ENCODE measurements at places on chromosomes 6 and 20.

DNA sequence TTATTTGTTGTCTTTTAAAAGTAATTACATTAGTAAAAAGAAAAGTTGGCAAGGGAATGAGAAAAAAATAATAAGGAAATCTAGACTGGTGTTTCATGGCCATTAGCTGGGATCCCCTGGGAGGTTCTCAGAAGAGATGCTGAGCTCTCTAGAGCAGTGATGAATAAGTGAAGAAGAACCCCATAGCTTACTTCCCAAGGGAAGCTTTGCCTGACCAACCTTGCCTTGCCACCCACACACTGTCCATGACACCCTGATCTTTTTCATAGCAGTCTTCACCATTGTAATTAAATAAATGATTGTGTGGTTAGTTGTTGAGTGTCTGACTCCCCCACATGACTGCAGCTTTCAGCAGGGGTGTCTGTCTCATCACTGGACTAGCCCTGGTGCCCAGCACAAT is 5.9 kb downstream of the C6orf163 start:
- no peak for DNase-seq

- no peak for DNase-seq
Measured at GRCh38 chr6:46044881-46045617, 29.4 kb upstream of the CLIC5 start.

DNA sequence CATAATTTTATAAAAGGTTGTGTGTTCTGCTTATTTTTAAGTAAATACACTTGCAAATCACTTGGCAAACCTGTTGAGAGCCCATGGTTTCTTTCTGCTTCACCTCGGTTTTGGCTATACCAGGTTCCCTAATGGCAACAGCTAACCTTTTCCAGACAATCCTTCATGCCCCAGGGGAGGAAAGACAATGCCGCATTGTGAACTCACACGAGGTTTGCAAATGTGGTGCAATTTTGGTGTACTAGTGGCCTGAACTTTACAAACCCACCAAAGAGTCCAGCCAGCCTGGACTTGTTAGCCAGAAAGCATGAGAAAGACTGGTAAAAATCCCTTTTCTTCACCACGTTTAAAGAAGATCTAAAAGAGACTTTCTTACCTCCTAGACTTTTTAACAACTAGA is 84.8 kb upstream of the SOX4 start:
- no peak for DNase-seq

- DNase-seq, result peak; percentile 58
Measured at GRCh38 chr6:28586962-28587745, 61.5 kb downstream of the GPX5 start.

DNA sequence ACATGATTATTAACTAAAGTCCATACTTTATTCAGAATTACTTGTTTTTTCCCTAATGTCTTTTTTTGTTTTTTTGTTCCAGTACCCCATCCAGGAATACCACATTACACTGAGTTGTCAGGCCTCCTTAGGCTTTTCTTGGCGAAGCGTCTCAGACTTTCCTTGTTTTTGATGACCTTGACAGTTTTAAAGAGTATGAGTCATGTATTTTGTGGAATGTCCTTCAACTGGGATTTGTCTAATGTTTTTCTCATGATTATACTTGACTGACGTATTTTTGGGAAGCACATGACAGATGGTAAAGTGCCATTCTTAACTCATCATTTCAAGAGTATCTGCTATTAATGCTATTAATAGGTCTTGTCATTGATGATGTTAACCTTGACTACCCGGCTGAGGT is 23.6 kb downstream of the ENPP1 start:
- no peak for DNase-seq

- DNase-seq, result no peak
Measured at GRCh38 chr6:110448846-110449540, 27.4 kb downstream of the SLC22A16 start.

GRCh38 chr6:168615837-168616236 is 174.9 kb downstream of the SMOC2 start:
- DNase-seq, result no peak

DNA sequence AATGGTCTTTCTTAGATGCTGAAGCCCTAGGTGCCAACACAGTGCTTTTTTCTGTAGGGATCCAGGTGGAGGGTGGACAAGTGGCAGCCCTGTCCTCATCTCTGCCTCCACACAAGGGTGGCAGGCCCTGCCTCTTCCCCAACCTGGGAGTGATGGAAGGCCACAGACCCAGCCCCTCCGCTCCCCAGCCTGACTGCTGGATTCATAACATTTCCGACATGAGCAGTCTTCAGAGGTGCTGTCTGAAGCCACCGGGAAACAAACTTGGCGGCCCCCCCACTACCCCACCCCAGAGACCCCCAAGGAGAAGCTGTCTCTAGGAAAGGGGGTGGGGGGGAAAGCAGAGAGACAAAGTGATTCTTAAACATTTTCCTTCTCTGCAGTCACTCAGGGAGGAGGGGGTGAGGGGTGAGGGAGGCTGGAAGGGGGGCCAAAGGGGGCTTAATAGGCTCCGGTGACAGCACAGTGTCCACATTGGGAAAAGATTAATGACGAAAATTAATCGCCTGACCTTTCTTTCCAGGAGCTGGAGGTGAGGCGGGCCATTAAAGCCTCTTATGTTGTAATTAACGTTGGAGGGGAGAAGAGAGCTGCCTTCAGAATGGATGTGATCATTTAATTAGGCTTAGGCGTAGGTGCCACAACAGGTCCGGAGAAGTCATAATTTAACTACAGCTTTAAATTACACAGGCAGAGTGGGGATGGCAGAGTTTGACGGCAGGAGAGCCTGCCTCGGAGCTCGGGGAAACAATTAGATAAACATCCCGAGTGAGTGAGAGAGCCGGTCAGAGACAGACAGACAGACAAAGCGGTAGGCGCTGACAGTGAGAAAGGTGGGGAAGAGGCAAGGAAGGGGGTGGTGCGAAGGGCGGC is 76.8 kb upstream of the FOXP4 start:
- no peak for DNase-seq

GRCh38 chr6:38760097-38760496 is 45.0 kb downstream of the DNAH8 start:
- DNase-seq, result no peak

- no peak for DNase-seq
Measured at GRCh38 chr6:152605342-152605741, 31.8 kb downstream of the SYNE1 start.

DNA sequence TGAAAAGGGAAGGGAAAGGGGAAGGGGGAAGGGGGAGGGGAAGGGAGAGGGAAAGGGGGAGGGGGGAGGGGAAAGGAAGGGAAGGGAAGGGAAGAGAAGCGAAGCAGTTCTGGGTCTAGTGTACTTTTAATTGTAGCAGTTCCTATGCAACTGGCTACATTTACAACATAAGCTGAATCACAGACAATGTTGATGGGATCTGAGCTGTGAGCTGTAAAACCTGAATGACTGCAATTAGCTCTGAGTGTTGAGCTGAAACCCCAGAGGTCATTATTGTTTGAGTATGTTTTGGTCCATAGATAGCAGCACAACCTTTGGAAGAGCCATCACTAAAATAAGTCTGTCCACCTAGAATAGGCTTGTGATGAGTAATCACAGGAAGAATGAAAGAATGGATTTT is 7.2 kb upstream of the ABHD12 start:
- no peak for DNase-seq

- no peak for DNase-seq
Measured at GRCh38 chr6:43766500-43766853, 3.5 kb upstream of the VEGFA start.

- no peak for DNase-seq
Measured at GRCh38 chr6:94133106-94133505, 713.7 kb upstream of the EPHA7 start.

GRCh38 chr20:23091721-23092383 is 5.7 kb upstream of the CD93 start:
- DNase-seq, result no peak

DNA sequence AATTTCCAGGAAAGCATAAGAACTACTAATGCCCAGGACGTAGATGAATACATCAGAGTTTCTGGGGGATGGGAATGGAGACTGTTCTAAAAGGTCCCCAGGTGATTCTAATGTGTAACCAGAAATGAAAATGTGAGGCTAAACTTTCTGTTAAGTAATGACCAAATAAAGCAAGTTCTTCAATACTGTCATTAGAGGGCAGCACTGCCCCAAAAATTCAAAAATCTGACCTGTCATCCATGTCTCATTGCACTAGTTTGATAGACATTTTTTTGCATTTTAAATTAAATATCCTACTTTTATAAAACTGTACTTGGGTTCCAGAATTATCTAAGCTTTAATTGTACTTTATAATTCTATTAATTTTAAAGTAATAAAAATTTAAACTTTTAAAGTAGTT is 94.9 kb downstream of the RFX6 start:
- DNase-seq, result no peak

DNA sequence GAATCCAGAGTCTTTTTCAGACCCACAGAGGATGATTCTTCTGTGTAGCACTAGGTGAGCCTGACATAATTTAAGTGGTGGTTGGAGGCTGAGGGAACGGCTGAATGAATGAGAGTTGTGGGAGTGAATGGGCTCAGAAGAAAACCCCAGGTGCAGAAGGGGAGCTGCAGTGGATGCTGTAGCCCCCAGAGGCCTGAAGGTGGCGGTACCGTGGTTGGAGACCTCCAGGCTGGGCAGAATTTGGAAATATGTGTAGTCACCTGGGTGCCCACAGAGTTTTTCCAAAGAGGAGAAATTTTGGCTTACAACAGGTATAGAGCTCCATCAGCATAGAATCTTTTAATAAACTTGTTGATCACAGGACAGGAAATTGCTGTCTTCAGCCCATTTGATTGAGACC is 6.5 kb upstream of the RAET1G start:
- no peak for DNase-seq

- no peak for DNase-seq
Measured at GRCh38 chr6:12968839-12969558, 252.4 kb downstream of the PHACTR1 start.

DNA sequence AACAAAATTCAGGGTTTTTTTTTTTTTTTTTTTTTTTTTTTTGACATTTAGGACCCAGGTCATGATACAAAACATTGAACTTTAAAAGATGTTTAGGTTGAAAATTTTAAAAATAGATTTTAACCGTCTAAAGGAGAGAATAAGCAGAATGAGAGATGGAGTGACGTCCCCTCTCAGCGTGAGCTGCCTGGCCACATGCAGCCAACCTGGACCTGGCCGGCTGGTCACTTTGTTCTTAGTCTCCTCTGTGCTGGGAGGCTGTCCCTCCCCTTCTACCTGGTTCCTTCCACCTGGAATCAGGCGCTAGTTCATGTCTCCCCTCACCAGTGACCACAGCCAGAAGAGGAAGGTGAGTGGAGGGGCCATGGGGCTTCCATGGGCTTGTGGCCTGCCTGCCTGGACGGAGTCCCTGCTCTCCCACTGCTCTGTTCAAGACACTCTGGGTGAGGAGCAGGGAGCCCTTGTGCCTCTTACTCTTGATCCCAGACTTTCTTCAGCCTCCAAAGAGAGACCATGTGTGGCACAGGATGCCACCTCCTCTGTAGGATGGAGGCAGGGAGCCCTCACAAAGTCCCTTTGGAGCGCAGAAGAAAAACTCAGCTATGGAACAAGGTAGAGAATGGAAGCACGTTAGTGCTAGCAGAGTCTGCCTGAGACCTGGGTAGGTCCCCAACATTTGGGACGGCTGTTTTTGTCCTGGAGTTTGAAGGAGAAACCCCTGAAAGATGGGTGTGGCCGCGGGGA is 31.7 kb downstream of the IRF4 start:
- DNase-seq, result no peak

GRCh38 chr20:16699293-16699692 is 30.5 kb upstream of the SNRPB2 start:
- DNase-seq, result no peak

- no peak for DNase-seq
Measured at GRCh38 chr6:107244742-107245480, 129.6 kb upstream of the BEND3 start.

DNA sequence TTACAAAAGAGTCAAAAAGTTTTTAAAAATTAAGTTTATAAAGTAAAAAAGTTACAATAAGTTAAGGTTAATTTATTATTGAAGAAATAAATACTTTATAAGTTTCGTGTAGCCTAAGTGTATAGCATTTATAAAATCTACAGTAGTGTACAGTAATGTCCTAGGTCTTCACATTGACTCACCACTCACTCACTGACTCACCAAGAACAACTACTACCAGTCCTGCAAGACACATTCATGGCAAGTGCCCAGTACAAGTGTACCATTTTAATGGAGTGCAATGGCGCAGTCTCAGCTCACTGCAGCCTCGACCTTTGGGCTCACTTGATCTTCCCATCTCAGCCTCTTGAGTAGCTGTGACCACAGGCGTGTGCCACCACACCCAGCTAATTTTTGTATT is 128.2 kb downstream of the GPX5 start:
- no peak for DNase-seq

DNA sequence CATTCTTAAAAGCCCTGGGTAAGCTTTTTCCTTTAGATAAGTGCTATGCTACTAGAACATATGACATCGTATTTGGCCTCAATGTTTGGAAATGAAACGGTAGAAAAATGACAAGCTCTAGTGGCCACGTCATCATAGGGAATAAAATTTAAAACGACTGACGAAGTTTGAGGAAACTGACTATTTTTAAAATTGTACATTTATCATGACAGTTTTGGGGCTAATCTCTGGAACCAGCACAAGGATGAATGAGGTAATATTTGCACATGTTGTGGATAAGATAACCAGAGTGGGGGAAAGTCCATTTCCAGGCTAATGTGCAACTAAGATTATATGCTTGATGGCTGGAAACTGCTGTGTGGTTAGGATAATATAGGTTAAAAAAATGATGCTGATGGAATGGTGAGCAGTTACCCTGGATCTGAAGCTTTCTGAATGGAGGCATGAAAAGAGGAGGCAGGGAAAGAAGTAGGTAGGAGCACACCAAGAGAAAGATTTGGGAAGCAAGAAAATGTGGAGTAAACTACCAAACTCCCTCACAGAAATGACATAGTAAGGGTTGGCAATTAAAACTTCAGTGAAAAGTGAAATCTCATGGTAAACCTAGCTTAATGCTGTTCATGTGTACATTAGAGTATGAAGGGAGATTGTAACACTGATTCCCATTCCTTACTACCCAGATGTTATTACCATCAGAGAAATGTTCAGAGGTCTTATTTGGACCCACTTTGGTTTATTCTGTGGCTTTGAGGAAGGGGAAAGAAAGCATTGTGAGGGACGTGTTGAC is 42.7 kb upstream of the CEP162 start:
- DNase-seq, result no peak

DNA sequence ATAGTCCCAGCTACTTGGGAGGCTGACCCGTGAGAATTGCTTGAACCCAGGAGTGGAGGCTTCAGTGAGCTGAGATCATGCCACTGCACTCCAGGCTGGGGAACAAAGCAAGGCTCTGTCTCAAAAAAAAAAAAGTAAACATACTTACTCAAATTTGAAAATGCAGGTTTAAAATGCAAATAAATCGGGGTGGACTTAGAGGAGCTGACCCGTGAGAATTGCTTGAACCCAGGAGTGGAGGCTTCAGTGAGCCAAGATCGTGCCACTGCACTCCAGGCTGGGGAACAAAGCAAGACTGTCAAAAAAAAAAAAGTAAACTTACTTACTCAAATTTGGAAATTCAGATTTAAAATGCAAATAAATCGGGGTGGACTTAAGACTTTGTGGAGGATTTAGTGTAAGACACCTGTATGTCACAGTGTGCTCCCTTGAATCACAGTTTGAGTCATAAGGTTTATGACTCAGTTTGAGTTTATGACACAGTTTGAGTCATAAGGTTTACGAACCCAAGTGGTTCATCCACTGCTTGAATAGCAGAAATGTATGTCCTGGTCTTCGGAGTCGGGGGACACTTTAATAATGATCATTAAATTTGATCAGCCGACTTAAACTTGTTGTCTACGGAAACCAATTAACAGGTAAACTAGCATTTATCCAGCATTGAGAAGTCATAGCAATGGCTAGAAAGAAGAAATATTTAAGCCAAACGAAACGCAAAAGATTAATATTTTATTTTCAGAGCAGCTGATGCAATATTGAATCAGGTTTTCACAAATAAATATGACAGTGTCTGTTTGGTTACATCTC is 6.8 kb upstream of the MRPS10 start:
- DNase-seq, result peak; percentile 13

- no peak for DNase-seq
Measured at GRCh38 chr20:56974499-56975250, 291.8 kb downstream of the BMP7 start.
